ENCODE measurements at places on chromosomes 16 and 17.
A peak's percentile ranks its signal among the peaks of the same experiment; 100 is the strongest.

- no peak for DNase-seq
Measured at GRCh38 chr16:69143116-69143515, 10.7 kb downstream of the UTP4 start.

DNA sequence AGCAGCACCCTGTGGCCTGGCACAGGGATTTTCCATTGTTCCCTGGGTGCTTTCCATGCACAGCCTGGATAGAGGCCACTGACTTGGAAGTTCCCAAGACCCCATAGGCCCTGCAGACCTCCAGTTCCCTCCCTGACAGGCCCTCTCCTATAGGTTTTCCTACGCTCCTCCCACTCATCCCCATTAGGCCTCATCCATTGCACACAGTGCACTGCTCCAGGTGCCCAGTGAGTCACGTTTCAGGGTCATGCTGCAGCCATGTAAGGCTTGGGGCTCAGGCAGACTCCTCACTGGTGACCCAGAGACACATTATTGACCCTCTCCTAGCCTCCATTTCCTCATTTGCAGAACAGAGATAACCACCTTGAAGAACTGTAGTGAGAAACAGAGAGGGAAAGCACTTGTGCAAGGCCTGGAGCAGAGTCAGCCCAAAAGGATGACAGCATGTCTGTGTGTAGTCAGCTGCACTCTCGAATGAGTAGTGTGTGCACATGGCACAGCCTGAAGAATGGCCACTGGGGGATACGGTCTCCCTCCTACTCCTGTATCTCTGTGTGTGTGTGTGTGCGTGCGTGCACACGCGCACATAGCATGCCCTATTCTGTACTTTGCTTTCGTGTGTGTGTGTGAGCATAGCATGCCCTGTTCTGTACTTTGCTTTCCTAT, 26.8 kb downstream of the DRC3 start:
- DNase-seq, result no peak

DNA sequence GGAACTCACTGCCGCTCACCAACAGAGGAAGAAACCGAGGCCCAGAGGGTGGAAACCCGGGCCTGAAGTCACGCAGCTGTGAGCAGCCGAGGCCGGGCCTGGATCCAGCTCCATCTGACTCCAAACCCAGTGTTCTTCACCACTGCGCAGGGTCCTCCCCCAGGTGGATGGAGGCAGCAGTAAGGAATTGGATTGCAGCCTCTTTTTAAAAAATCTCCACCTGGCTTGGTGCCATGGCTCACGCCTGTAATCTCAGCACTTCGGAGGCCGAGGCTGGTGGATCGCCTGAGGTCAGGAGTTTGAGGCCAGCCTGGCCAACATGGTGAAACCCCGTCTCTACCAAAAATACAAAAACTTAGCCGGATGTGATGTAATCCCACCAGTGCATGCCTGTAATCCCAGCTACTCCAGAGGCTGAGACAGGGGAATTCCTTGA, 177.2 kb downstream of the FOXL1 start:
- no peak for DNase-seq

GRCh38 chr17:80738020-80738808, 193.6 kb downstream of the RPTOR start:
- no peak for DNase-seq

DNA sequence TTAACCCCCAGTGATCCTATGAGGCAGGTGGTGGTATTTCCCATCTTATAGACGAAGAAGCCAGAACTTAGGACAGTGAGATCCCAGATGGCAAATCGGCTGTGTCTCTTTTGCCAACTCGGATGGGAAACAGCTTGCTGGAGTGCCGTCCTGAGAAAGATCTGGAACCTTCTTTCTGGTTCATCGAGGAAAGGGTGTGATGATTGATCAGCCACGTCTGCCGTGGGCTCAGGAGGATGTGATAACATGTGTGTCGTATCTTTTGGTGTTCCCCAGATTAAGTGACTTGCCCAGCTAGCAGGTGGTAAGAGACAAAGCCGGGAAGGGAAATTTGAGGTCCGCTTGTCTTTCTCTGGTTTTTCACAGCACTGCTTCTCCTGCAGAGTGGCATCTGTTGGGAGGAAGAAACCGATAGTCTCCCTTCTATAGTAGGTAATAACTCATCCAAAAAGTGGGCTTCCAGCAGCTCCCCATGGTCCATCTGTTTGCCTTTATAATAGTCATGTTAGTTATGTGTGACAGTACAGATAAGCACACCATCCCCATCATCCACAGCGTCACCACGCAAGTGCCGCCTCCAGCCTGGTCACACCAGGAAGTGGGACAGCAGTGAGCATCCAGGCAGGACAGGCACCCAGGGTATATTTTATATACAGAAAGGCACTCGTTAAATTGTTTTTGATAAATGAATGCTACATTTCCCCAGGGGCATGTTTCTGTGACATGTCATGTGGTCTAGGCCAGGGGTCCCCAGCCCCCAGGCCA, 175.5 kb downstream of the KATNIP start:
- no peak for DNase-seq

GRCh38 chr16:68696514-68696913, 40.6 kb upstream of the CDH1 start:
- no peak for DNase-seq

DNA sequence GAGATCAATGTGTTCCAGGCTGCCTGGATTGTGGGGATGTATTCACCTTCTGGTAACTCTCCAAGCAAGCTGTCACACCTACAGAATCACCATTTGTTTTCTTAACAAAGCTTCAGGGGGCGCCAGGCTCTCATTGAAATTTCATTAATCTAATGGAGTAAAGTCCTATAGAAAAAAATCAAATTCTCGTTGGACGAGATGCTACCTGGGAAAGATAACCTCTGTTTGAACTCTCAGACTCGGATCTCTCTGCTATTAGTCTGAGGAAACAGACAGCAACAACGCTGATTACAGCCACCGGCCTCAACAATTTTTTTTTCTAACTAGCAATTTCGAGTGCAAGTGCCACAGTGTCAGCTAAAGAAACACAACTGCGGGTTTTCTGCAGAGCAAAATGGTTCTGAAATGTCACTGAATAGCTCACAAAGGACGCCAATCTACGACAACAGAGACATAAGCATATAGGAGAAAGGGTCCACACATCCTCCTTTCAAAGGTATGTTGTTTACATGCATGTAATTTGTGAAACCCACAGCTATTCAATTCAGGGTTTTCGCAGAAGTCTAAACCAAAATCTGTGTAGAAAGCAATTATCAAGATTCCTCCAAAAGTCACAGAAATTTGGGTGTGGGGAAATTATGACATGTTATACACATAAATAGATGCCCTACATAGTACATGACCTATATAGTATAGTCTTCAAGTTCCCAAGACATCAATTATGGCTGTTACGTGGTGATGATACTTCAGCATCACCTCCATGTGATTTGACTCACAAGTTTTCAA, 135.8 kb downstream of the SKAP1 start:
- no peak for DNase-seq

DNA sequence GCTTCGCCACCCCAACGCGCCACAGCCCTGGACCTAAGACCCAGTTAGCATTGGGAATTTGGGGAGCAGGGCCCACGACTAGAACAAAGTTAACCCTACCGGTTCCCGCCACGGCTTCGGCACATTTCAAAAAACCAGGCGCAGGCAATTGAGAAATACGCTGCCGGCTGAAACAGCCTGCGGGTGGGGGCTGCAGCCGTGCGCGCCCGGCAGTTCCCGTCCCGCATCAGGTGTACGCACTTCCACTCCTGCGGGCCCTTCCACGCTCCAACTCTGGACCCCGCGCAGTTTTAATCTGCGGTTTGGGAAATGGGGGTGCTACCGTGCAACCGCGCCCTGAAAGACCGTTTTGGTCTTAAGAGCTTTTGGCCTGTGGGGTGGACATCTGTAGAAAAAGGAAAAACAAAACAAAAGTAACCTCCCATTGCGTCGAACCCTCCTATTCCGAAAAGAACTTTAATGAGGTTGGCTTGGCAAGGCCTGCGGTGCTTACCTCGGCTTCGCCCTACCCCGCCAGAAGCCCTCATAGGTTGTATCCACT, 7.1 kb downstream of the IRX5 start:
- no peak for DNase-seq

DNA sequence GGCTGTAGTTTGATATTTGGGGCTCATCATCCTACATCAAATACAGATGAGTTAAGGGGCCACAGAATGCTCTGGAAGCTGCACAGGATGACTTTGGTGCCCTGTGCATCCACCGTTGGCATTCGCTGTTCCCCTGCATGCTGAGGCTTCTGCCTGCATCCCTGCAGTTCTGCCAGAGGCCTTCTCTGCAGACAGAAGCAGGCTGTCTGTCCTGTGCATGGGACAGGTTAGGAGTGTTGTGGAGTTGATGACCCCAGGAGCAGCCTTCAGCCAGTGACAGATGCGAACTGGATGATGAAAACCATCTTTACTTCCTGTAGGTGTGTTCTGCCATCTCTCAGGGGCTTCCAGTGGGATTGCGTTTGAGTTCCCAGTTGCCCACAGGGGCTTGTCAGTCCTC, 13.6 kb upstream of the TNS4 start:
- no peak for DNase-seq

DNA sequence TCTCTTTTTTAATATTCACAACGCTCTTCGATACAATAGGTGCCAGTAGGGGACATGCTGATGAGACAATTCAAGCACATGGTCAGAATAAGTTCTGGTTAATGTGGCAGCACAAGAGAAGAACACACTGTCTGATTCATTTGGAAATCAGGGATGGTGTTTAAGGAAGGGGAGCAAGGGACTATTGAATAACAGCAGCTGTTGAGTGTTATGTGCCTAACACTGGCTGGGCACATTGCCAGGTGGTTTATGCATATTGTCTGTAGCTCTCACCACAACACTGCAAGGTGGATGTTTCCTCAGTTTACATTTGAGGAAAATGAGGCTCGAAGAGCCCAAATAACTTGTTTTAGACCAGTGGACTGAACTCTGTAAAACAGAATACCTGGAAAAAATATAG, 44.2 kb downstream of the LYRM9 start:
- no peak for DNase-seq

- no peak for DNase-seq
Measured at GRCh38 chr17:4657678-4658077, 16.2 kb upstream of the ALOX15 start.

GRCh38 chr17:67689534-67690177, 28.1 kb upstream of the NOL11 start:
- DNase-seq, result peak; percentile 22

DNA sequence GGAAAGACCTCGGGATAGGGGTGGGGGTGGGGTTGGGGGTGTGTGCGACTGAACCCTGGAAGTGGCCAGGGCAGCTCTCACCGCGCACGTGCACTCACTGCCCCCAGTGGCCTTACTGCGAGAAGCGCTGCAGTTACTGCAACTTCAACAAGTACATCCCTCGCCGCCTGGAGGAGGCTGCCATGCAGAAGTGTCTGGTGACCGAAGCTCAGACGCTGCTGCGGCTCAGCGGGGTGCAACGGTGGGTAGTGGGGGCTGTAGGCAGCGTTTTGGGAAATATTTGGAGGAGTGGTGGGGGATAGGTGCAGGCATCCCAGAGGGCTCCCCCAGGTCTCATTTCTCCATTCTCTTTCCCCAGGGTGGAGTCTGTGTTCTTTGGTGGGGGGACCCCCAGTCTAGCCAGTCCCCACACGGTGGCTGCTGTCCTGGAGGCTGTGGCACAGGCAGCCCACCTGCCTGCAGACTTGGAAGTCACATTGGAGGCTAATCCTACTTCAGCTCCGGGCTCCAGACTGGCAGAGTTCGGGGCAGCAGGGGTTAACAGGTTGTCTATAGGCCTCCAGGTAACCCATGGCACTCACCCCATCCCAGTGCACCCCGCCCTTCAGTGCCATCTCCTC, 972 bp downstream of the RSAD1 start:
- DNase-seq, result no peak
